ENCODE measurements at places on chromosomes 5 and 9.

- no peak for DNase-seq
Observed at GRCh38 chr9:99894826-99895225, 11.6 kb upstream of the STX17 start.

DNA sequence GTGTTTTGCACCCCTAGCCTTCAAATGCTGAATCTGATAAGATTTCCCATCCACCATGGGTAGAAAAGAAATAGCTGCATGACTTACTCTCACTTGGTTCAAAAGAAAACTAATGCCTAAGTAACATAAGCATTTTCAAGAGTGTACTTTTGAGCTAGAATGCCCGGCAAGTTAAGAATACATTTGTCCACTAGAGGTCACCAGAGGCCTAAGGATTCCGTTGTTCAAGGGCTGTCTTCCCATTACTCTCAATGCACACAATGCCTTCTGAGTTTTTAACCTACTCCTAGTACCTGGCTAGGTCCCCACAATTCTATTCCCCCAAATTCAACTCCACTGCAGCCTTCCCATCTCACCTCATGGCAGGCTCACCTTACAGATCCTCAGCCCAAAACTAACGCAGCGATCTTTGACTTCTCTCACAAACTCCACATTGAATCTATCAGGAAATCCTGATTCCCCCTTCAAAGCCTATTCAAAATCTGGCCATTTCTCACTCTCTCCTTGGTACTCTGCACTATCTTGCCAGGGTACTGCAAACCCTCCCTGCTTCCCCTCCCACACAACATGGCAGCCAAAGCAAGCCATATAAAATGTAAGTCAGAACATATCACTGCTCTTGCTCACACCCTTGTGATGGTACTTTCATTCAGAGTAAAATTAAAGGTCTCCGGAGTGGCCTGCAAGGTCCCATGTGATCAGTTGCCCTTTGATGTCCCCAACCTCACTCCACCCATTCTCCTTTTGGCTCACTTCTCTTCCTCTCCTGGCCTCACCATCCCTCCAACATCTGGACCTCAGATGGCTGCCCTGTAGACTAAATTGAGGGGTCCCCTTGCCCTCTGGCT lies 13.4 kb downstream of the OXCT1 start:
- DNase-seq, result peak; percentile 60

- DNase-seq, result no peak
Observed at GRCh38 chr5:59178071-59178470, 595.2 kb downstream of the RAB3C start.

GRCh38 chr5:75202935-75203334 lies 33.7 kb downstream of the ANKRD31 start:
- DNase-seq, result no peak

- DNase-seq, result no peak
Observed at GRCh38 chr5:91042936-91043255, 340.2 kb downstream of the ARRDC3 start.

- DNase-seq, result no peak
Observed at GRCh38 chr5:143217804-143218160, 185.7 kb downstream of the NR3C1 start.

DNA sequence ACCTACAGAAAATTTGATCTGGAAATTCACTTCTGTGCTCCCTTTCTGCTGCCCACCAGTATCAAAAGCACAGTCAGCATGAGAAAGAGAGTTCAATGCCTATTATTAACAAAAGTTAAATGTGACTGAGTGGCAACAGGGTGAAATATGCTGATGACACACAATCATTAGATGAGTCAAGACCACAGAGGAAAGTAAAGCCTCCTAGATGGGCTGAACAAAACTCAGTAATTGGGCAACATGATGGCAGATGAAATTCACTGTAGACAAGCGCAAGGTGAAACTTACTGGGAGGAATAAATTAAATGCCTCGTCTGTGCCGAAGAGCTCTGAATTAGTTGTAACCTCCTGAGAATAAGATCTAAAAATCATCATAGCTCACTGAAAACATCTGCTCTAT lies 752.8 kb downstream of the IRX1 start:
- no peak for DNase-seq

- DNase-seq, result no peak
Observed at GRCh38 chr5:156401804-156402203, 74.8 kb downstream of the SGCD start.

DNA sequence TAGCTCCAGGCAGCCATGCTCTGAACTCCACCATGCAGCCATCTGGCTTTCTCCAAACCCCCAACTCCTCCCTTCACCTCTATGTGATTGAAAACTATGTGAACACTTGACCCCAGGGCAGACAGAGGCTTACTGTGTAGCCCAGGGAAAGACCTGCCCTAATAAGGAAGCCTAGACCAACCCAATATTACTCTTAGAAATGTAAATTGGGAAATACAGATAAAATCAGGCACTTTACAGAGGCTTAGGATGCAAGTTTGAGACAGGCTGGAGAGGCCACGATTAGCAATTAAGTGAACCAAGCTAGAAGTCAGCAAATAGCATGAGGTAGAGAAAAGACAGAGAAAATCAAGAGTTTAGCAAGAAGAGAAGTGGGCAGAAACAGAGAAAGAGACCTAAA lies 141.7 kb upstream of the ABCA1 start:
- DNase-seq, result no peak

DNA sequence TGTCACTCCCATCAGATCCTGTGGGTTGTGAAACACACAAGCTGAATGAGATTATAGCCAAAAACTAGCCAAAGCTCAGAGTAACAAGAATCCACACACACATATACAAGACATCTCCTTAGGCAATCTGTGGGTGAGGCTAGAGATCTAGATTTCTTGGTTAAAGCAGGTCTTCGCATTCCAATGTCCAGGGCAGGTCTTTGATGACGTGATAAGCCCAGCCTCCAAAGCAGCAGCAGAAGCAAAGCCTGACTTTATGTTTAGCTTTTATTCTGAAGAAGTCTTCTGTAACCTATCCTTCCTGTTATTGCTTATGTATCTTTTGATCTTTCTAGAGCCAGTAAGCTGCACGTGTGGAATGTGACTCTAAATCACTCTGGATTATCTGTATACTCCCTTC lies 199.1 kb upstream of the SLC30A5 start:
- no peak for DNase-seq

GRCh38 chr5:177507165-177507564 lies 2.5 kb downstream of the DOK3 start:
- peak; percentile 20 for DNase-seq

DNA sequence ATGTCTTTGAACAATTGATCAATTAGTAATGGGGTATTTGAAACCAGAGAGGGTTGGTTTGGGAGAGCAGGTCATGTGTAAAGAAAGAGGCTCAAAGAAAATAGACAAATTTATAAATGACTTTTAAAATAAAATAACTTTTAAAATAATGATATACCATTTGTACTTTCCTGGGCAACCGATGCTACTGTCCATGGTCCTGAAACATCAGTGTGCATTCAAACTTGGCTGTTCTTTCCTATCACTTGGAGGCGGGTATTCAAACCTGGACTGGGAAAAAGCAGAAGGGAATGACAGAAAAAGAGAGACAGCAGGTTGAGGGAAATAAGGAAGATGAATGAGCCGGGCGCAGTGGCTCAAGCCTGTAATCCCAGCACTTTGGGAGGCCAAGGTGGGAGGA lies 1446.4 kb upstream of the WWC1 start:
- DNase-seq, result no peak

DNA sequence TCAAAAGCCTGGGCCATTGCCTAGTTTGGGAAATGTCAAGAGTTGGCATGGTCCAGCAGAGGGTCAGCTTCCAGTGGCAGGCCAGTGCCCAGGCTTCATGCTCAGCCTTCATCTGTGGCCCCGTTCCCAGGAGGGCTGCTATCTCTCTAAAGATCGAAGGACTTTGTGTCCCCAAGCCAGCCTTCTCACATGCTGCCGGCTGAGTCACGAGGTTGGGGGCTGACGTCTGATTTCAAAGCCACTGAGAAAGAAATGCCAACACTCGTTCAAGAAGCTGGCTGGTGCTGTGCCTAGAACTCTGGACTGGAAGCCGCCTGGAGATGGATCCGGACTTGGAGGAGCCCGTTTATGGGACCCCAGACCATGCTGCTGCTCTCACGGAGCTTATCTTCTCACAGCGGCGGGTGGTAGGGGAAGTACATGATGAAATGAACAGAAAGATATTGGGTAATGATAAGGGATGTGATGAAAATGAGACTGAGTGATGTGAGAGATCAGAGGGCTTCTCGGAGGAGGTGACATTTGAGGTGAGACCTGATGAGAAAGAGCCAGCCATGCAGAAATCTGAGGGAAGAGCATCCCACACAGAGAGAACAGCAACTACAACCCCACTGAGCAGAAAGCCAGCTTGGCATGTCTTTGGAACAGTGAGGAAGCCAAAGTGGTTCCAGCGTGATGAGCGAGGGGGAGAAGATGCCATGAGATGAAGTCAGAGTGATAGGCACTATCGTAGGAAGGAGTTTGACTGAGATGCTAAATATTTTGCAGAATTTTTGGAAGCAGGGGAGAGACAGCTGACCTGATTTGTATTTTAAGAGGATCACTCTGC lies 54.9 kb upstream of the BOD1 start:
- DNase-seq, result no peak

DNA sequence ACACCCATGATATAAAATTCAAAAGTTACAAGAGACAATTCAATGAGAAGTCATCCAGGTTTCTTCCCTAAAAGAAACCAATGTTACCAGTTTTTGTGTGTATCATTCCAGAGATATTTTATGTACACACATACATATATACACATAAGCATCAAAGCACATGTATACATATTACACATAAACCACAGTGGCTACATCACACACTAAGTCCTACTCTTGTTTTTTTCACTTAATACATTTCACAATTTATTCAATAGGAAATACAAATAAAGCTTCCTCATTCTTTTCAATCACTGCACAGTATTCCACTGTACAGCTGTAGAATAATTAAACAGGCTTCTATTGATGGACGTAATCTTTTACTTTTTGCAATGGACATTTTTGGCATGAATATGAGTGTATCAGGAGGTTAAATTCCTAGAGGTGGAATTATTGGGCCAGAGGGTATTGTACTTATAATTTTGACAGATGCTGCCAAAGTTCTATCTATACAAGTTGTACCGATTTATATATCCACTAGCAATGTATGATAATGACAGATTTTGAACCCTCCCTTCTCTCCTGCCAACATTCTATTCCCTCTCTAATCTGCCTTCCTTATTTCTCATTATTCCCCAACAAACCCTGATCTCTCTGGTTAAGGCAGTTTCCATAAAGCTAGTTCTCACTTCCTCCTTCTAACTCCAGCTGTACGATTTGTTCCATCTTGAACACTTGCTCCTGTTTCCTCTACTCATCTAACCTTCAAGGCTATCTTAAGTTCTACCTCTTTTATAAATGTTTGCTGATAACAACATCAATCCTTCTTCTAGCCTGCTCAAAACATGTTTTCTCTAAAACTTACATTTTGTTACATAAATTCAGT lies 35.2 kb downstream of the MRPS27 start:
- DNase-seq, result no peak

DNA sequence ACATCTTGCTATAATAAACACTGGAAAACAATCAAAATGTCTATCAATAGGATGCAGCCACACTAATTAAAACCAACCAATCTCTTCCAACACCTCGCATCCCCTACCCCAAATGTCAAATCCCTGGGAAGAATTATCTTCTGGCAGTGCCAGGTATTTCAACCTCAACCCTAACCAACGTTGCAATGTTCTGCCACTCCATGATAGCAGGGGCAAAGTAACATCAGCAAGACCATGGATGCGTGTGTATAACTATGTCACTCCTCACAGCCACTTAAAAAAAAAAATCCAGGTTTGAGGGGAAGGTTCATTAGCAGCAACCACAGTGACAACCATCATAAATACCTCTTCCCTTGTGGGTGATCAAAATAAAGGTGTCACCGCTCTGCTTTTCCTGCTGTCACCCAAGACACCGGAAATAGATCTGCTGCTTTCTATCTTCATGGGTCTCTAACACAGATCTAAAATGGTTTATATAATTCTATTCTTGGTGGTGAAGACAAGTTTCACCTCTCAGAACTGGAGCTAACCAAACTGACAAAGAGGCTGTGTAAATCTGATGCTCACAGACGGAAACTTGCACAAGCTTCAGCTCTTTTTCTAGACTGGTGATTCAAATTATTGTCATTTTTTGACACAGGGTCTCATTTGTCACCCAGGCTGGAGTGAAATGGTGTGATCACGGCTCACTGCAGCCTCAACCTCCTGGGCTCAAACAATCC lies 9.9 kb downstream of the HSPA9 start:
- DNase-seq, result no peak

DNA sequence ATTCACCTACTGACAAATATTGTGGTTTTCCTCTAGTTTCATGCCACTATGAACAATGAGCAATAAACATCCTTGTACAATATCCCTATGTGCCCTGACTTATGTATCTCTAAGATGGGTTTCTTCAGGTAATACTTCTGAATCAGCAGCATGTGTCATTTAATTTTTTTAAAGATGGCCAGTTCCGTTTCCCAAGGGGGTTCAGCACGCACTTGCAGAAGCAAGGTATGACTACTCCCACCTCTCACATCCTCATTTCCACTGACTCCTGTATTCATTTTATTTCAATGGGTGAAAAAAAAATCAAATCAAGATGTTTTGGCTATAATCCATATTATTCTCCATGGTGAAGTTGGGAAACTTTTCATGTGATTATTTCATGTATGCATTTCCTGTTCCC lies 14.7 kb upstream of the ADAMTS19 start:
- no peak for DNase-seq

GRCh38 chr9:129910628-129911567 lies 75.6 kb downstream of the USP20 start:
- no peak for DNase-seq

All from NCI-H2029 (cell line).